ENCODE measurements at places on chromosomes 11 and 22.
A peak's percentile ranks its signal among the peaks of the same experiment; 100 is the strongest.

DNA sequence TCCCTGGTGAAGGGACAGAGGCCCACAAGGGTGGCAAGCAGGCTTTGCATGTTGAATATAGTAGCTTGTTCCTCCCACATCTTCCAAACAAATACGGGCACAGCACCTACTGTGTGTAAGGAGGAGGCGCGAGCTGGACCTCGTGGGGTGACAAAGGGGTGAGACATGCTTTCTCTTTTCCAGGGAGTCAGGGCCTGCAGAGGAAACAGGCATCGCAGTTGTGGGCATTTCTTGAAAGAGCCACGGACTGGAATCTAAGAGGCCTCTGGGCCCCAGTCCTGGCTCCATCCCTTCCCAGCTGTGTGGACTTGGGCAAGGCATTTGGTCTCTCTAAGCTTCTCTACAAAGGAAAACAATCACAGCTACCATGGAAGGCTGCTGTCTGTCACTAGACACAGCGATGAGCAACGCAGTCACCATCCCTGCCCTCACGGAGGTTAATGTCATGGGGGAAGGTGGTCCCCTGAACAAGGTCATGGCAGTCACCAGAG lies 13.0 kb upstream of the CDC42EP1 start:
- DNase-seq = no peak

GRCh38 chr11:89633135-89633705 lies 76.9 kb upstream of the TRIM77 start:
- DNase-seq = no peak

DNA sequence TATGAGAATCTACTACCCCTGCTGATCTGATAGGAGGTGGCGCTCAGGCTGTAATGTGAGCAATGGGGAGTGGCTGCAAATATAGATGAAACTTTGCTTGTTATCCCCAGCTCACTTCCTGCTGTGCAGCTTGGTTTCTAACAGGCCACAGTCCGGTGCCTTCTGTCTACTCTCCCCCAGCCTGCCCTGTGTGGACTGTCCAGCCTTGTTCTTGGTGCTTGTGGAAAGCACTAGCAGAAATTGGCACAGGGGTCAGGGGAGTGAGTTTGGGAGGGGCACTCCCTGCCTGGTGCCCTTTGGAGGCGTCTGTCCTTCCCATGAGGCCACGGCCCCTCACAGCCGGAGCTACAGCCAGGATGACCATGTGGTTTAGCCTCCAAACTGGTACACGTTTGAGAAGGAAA lies 14.3 kb downstream of the MOV10L1 start:
- no peak for DNase-seq

DNA sequence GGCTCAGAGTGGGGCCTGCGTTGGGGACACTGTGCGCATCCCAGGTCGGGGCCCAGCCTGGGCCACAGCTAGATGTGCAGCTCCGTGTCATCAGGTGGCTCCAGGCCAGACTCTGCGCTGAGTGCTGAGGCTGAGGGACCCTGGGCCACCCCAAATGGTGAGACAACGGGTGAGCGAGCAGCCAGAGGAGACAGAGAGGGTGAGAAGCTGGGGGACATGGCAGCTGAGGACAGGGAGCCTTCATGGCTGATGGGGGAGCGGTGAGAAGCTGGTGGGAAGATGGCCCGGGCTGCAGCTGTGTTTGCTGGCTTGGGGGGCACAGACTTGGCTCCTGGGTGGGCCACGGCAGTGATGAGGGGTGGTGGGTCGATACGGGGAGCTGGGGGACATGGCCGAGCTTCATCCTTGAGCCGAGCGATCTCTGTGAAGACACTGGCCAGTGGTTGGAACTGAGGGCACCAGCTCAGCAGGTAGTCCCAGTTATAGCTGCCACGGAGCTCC lies 2.5 kb upstream of the TPP1 start:
- DNase-seq = no peak

DNA sequence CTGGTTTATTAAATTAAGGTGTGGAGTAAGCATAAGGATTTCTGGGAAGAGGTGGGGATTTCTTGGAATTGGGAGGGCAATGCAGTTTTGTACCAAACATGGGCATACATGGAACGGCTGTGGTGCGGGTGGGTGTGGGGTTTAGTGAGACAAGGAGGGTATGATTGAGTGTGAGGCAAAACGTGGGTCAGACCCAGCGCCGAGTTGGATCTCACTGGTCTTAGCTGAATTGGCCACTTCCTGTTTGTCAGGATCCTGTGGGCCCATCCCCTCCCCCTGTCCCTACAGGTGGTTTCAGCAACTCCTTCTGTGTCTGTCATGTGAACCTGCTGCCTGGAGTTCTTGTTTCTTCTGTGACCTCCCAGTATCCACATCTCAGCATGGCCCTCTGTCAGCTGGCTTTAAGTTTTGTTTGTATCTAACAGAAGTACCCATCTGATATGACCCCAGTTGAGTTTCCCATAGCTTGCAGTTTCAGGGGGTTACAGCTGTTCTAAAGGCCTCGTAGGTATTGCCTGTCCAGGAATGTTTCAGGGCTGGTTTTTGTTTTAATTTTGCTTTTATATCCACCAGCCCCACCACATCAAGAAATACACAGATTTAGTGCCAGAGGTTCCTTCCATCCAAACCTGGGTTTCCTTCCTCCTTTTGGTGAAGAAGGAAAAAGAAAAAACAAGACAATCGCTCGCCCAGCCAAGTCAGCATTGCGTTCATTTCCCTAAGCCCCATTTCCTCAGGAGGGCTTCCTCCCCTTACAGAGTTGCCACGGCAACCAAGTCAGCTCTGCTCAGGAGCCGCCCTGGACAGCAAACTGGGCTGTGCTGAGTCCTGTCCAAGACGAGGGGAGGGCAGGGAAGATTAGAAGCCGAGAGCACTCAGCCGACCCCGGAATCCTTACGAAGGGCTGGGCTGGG lies 6.0 kb downstream of the APOL1 start:
- DNase-seq = peak; percentile 77

- DNase-seq = no peak
Measured at GRCh38 chr11:76568139-76568538, 102.4 kb downstream of the LRRC32 start.

- no peak for DNase-seq
Measured at GRCh38 chr11:26537341-26537740, 34.7 kb downstream of the MUC15 start.

DNA sequence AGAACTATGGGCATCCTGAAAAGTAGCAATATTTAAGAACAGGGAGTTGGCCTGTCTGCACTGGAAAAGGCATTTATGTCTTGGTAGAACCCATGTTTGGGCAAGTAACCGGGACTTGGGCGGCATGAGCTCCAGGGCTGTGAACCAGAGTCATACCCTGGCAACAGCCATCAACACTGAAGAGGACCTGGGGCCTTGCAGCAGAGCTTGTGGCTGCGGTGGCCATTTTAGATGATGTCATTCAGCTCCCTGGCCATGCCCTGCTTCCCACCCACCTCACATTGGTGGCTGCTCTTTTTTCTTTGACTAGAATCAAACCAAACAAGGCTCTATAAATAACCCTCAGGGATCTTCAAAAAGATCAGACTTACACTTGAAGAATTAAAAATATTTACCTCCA lies 26.6 kb downstream of the EHF start:
- DNase-seq = no peak

DNA sequence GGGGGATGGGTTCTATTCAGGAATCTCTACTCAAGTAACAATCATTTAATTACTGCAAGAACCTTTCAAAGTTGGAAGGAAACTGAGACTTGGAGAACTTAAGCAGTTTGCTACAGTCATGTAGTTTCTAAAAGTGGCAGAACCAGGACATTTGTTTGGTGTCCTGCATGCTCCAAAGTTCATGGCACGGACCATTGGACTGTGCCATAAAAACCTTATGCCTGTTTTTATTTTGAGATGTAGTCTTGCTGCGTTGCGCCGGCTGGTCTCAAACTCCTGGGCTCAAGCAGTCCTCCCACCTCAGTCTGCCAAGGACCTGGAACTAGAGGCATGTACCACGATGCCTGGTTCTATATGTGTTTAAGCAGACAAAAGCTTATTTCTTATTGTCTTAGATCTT lies 18.6 kb upstream of the AIFM3 start:
- no peak for DNase-seq

DNA sequence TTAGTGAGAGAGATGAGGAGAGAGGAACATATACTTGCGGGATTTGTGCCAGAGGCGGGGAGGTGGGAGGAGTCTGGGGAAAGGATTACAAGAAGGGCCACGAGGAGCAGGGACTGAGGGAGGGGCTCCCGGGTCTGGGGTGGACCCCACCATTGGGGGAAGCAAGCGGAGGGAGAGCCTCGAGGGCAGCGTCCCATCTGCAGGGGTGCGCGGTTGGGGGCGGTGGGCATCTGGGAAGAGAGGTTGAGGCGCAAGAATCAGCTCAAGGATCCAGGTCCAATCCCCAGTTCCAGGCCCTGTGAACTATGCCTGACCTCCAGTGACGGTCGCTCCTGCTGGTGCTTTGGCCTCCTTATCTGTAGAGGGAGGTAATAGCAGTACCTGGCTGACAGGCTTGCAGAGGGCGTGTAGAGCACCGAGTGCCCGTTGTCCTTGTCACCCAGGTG lies 38.0 kb downstream of the ADAMTS15 start:
- DNase-seq = peak; percentile 44

DNA sequence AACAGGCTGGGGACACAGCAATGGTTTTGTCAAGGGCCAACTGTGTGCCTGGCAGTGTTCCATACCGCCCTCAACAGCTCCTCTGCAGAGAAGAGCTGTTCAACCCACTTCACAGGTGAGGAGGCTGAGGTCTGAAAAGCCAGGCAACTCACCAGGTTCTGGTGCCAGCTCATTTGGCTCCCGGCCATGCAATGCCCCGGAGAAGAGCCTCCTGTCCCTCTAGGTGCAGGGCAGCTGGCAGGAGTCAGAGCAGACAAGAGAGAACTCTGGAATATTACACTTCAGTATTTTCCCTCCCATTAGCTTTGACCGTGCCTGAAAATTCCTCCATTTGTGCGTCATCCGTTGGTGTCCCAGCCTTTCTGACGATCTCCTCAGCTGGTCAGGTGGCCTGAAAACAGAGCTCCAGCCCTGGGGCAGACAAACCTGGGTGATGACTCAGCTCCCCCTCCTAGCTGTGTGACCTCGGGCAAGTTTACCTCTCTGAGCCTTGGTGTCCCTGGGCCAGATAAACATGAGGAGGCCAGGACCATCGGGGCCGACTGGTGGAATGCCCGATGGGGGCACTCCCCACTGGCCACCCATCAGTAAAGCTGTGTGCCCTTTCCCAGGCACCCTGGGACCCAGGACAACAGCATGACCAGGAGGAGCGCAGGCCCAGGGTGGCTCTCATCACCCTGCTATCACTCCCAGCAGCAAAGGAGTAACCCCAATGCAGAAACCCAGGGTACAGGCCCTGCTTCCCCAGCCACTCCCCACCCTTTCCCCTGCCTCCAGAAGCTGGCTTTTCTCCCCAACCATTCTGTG lies 9.6 kb upstream of the C1QTNF6 start:
- DNase-seq = no peak

- DNase-seq = peak; percentile 66
Measured at GRCh38 chr11:36450110-36450572, 59.9 kb downstream of the TRAF6 start.

- DNase-seq = no peak
Measured at GRCh38 chr11:57605028-57605420, 7.5 kb downstream of the SERPING1 start.

- DNase-seq = no peak
Measured at GRCh38 chr22:48372390-48372789, 1455.3 kb downstream of the BRD1 start.

- DNase-seq = no peak
Measured at GRCh38 chr22:42688241-42689211, 32.1 kb downstream of the A4GALT start.

GRCh38 chr11:32420937-32421901 lies 14.1 kb downstream of the WT1 start:
- peak; percentile 80 for DNase-seq

GRCh38 chr11:123382555-123383074 lies 47.5 kb upstream of the GRAMD1B start:
- DNase-seq = peak; percentile 69

DNA sequence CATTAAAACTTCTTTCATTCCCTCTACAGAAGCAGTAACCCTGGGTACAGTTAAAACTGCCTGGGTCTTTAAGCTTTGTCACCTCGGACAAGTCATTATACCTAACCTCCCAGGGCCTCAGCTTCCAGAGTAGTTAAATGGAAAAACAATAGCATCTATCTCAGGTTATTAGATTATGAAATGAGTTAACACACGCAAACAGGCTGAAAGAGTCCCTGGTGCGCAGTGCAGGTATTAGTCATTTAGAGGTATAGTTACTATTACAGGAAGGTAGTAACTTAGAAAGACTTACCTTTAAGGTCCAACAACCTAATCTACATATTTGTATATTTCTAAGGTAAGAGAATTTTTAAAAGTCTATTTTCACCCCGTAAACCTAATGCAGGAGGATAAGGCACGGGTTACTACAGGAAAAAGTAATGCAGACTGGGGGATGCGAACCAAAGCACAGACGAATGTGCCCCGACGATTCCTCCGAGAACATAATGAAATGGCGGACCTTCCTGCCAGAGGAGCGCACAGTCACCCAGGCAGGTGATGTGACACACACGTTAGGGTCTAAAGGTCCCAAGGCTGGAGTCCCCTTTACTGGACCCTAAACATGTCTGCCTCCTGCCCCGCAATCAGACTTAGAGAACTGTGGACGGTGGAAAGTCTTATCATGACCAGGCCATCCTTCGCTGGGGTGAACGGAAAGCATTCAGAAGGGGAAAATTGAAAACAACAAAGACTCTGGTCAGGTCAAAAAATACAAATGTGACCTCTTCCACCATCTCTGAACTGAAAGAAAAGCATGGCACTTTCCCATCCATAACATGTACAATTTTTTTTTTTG lies 1.3 kb downstream of the NAP1L4 start:
- peak; percentile 81 for DNase-seq

DNA sequence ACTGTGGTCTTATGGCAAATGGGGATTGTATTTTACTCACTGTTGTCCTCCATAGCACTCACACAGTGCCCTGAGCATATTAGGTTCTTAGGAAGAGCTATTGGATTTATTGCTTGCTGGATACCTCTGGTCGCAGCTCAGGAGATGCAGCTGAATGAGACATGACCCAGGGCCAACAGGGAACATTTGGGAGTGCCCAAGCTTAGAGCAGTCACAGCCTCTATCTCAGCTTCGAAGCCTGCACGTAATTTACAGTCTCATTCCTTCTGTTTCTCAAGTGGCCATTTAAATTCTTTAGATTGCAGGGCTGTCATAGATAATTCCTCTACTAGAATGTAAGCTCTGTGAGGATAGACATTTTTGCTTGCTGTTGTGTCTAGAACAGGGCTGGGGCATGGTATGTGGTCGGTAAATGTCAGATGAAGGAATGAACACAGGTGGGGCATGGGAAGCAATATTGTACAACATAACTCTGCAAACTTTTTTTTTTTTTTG lies 192.8 kb downstream of the GRIK4 start:
- DNase-seq = no peak

All from activated CD4-positive, alpha-beta T cell treated with anti-CD3 and anti-CD28 coated beads, Interleukin-2, amount 10 ng/mL, durations not matched to agents 24 days and 14 days (primary cell).